ENCODE measurements at places on chromosomes 11 and 22.

GRCh38 chr11:133070021-133070713, 462.1 kb downstream of the OPCML start:
- DNase-seq = no peak

DNA sequence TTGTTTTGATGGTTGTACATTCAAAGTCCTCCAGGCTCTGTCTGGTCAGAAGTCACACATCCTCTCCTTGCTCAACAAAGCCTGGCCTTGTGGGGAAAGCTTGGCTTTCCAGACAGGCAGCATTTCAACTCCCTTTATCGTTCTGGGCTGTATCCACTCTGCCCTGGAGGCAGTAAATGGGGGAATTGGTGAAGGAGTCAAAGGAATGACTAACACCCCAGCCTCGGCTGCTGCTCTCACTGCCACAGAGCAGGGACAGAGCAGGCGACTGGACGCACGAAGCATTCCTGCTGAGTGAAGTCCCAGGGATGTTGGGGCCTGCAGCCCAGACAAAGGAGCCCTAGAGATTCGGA, 52.8 kb downstream of the WNT11 start:
- DNase-seq = no peak

- no peak for DNase-seq
Measured at GRCh38 chr11:74462009-74462408, 5.3 kb downstream of the KCNE3 start.

DNA sequence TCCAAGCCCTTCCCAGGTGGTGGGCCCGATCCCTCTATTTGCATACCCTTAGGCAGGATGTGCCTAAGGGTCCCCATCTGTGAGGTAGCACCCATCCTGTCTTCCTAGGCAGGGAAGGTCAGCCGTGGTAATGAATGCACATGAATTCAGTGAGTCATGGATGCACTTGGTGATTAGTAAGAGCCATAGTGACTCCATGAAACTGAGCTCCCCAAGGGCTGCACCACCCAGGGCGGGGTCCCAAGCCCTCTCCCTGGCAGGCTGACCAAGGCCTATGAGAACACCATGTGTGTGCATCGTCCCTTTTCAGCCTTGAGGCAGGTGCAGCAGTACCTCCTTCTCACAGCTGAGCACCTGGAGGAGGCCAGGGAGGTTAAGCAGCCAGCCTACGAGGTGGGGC, 15.6 kb upstream of the SUSD2 start:
- DNase-seq = no peak

- DNase-seq = no peak
Measured at GRCh38 chr11:62614275-62614674, 1.2 kb downstream of the ROM1 start.

GRCh38 chr11:27443227-27443626, 29.4 kb downstream of the LGR4 start:
- DNase-seq = no peak

DNA sequence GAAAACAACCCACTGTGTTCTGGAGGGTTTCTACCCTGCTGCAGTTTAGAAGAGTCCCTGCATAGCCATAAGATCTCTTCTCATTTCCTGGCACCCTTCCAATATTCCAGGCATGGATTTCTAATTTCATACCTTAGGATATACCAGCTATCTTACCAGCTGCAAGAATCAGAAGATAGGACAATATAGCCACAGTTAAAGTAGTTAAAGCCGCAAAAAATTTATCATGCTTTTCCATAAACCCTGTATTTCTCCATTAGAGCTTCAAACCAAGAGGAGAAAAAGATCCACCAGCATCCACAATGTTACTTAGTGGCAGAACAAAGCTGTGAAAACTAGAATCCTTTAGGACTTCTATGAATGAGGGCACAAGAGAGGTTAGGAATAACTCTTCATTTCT, 8.6 kb upstream of the OR56B1 start:
- no peak for DNase-seq

- DNase-seq = no peak
Measured at GRCh38 chr22:22881116-22882000, 6.3 kb upstream of the IGLL5 start.

- DNase-seq = no peak
Measured at GRCh38 chr22:20432244-20432686, 5.4 kb downstream of the SCARF2 start.

DNA sequence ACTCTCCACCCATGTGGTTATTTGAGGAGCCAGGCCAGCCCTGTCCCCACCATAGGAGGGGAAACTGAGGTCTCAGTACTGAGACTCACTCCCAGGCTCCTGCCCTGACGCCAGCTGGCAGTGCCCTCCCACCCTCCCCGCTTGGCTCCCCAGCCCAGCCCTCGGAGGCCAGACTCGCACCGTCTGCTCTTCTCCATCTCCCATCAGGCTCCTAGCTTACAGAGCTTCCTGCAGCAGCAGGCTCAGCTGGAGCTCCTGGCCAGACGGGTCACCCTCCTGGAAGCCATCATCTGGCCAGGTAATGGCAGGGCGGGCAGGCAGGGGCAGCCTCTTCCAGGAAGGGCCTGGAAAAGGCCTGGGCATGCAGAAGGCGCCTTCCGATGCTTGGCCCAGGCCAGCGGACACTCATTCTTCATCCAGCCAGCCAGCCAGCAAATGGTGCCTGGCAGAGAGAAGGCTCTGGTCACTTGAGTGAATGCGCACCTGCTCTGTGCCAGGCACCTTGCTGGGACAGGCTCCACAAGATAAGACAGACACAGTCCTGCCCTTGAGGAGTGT, 12.6 kb downstream of the RHBDD3 start:
- no peak for DNase-seq

DNA sequence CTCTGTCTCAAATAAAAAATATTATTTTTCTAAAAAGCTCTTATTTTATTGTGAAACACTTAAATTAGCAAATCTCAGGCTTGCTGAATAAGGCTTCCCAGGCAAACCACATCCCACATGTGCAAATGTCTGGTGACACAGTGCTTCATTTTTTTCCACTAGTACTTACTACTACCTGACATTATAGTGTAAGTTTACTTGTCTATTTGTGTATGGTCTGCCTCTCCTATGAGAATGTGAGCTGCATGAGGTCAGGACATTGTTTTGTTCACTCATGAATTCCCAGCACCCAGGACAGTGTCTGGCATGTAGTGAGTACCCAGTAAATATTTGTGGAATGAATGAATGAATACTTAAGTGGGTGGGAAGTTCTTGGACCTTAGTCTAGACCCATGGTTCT, 103.1 kb downstream of the PTPRJ start:
- no peak for DNase-seq

DNA sequence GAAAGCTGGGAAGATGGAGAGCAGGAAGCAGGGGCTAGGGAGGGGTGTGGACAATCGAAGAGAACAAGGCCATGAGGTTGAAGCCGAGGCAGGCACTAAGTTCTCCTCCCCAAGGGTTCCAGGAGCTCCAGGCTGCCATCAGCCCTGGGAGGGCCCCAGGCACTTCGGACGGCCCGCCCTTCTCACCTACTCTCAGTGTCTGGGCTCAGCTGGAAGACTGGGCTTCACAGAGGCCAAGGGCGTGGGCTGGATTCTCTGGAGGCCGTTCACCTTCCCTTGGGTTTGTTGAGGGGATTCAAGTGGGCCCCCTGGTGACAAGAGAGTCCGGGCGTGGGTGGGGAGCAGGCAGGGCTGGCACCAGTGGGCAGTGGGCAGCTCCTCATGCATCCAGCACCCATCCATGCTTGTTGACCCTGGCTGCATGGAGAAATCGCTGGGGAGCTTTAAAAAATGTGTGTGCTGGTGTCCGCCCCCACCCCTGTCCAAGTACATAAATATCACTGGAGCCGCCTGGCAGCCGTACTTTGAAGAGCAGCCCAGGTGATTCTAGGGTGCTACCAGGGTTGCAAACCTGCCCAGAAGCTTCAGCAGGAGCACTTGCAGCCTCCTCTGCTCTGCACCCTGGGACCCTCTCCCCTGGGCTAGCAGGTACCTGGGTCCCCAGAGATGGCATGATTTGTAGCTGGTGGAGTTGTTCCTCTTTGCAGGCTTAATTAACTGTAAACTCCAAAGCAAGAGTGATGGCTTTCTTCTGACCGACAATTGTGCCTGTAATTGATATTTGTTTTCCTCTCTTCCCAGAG, 74.3 kb downstream of the RTL6 start:
- DNase-seq = no peak

GRCh38 chr11:1747753-1748635, 2.4 kb downstream of the IFITM10 start:
- DNase-seq = no peak

DNA sequence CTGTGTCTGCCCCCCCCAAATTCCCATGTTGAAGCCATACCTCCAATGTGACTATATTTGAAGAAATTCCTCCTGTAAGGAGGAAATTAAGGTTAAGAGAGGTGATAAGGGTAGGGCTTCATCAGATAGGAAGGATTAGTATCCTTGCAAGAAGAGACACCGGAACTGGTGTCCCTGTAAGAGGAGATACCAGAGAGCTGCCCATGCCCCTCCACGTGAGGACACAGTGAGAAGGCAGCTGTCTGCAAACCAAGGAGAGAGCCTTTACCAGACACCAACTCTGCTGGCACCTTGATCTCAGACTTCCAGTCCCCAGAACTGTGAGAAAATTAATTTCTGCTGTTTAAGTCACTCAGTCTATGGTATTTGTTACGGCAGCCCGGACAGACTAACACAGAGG, 109.3 kb downstream of the ARFGAP2 start:
- DNase-seq = no peak
